ENCODE measurements at places on chromosomes 12 and 14.

- DNase-seq: no peak
Measured at GRCh38 chr12:102939059-102939458, 18.4 kb upstream of the ASCL1 start.

DNA sequence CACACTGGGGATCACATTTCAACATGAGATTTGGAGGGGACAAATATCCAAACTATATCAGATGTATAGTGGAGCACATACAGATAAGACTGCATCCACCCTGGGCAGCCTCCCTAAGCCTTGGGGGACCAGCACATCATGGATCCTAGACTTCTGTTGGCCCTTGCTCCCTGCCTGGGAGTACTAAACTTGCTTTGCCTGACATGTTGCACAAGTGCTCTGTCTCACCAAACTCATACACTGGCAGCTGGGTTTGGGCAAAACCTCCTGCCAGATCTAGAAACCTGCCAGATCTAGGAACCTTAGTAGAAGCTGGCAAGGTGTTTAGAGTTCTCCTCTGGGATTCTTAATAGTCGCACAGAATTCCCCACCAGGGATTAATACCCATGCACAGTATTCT lies 18.4 kb upstream of the DHRS4 start:
- DNase-seq: no peak

DNA sequence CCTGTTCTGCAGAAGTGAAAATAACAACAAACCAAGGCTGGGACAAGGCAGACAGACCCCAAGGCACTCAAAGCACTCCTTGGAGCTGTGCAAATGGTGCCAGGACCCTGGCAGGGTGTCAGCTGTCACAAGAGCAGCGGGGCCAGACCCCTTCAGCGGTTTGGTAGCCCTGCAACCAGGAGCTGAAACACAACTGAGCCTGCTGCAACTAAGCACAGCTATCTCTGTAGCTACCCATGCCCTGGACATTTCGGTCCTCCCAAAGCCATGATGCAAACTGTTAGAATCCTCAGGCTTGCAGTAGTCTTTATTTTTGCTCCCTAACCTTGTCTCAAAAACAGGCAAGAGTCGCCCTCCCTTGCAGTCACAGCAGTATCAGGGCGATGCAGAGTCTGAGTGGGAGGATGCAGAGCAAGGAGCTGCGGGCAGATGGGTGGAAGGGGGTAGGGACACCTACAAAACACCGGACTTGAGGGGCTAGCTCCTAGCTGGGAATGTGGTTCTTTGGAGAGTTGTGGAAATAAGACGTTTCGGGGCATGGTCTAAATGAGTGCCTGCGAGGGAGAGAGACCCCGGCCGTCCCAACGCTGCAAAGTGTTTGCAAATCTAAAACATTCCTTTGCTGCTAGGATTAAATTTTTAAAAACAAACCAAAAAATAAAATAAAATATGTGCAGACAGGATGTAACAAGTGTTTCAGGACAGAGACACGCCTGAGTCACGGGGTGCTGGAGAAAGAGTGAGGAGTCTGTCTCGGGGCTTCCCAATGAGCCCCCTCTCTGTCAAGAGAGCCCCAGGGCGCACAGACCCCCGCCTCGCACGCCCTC lies 1.0 kb downstream of the NUAK1 start:
- no peak for DNase-seq

DNA sequence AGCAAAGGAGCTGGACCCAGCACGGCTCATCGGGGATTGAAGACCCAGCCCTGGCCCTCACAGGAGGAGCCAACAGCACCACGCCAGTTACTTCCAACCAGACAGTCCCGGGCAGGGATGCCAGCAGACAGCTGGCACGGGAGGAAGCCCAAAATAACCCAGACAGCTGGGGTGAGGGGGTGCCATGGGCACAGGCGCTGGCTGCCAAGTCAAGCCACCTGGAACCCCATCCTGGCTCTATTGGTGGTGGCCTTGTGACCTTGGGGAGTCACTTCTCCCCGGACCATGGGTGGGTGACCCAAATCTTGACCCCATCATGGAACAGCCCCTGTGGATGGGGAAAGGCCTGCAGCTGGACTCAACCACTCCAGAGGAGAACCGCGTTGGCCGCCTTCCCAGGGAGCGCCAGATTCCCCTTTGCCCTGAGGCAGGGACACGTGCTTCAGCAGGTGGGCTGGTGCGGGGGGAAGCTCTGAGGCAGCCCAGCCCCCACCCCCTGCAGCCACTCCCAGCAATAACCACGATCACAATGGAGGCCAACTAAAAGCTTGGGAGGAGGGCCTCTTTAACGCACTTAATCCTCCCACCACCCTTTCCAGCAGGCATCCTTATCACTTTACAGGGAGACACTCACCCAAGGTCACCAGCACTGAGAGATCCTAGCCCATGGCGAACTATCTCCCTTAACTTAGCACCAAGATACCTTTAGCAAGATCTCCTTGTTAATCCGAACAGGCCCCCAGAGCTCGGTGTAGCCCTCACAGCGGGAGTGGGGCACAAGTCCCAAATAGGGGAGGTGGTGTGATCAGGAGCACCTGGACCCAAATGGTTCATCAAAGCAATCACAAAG lies 4.7 kb upstream of the RHOF start:
- DNase-seq: no peak

DNA sequence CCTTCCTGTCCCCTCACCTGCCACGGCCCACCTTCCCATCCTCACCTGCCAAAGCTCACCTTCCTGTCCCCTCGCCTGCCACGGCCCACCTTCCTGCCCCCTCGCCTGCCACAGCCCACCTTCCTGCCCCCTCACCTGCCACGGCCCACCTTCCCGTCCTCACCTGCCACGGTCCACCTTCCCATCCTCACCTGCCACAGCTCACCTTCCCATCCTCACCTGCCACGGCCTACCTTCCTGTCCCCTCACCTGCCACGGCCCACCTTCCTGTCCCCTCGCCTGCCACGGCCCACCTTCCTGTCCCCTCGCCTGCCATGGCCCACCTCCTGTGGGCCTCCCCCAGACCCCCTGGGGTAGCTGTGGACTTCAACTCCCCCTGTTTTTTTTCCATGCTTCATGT lies 48.8 kb upstream of the GPR68 start:
- no peak for DNase-seq

DNA sequence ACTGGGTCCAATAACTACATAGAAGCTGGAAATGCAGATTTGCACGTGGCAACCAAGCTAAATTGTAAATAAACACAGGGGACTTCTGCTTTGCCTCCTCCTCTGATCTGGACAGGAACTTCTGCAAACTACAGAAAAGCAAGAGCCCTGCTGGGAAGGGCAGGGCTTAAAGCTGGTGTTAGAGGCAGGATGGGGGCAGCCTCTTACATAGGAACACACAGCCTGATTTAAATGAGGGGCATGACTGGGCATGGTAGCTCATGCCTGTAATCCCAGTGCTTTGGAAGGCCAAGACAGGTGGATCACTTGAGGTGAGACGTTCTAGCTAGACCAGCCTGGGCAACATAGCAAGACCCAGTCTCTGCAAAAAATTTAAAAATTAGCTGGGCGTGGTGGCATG lies 46.7 kb downstream of the ERH start:
- no peak for DNase-seq

DNA sequence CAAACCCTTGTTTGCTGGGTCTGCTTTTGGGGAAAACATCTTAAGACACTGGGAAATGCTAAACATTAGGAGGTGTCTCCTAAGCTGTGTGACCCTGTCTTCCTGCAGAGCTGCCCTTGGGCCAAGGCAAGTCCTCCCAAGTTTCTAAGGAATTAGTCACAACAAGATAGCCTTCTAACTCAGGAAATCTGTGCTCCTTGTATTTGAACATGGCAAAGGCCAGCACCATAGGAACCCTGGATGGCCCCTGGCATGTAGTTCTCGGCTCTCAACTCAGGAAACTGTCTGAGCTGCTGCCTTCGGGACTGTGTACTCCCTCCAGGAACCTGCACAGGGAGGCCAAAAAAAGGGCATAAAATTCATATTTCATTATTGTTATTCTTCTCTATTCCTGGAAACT lies 37.6 kb upstream of the LTBP2 start:
- DNase-seq: no peak

- no peak for DNase-seq
Measured at GRCh38 chr12:103456006-103456405, 39.8 kb downstream of the C12orf42 start.

- DNase-seq: no peak
Measured at GRCh38 chr14:61104358-61104757, 123.3 kb downstream of the SLC38A6 start.

DNA sequence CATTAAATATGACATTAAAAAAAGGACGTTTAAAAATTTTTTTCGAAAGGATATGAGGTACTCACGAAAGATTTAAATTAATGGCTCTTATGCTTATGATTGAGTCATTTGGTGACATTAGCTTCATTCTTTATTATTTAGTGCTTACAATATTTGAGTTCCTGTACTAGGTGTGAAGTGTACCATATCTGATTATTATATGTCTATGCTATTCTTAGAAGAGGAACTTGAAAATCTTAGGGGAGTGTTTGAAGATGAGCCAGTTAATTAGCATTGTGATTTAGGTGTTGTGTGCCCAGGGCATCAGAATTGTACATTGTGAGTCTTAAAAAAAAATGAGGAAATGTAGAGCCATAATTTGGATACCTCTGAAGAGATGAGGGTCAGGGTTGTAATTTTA lies 118.6 kb downstream of the FUT8 start:
- DNase-seq: no peak

DNA sequence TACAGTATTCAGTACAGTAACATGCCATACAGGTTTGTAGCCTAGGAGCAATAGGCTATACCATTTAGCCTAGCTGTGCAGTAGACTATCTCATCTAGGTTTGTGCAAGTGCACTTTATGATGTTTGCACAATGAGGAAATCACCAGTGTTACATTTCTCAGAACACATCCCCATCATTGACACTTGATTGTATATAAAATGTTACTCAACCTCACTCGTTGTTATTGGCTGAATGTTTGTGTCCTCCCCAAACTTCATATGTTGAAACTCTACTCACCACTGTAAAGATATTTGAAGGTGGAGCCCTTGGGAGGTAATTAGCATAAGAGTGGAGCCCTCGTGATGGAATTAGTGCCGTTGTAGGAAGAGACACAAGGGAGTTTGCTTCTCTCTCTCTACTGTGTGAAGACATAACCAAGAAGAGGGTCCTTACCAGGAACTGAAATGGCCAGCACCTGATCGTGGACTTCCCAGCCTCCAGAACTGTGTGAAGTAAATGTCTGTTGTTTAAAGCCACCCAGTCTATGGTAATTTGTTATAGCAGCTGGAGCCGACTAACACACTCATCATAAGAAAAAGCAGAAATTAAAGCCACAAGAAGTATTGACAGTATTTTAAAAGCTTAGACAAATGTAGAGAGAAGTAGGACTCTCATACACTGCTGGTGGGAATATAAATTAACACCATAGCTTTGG lies 3.2 kb upstream of the MED13L start:
- no peak for DNase-seq

GRCh38 chr12:43740511-43741100 lies 18.0 kb downstream of the PUS7L start:
- DNase-seq: no peak

DNA sequence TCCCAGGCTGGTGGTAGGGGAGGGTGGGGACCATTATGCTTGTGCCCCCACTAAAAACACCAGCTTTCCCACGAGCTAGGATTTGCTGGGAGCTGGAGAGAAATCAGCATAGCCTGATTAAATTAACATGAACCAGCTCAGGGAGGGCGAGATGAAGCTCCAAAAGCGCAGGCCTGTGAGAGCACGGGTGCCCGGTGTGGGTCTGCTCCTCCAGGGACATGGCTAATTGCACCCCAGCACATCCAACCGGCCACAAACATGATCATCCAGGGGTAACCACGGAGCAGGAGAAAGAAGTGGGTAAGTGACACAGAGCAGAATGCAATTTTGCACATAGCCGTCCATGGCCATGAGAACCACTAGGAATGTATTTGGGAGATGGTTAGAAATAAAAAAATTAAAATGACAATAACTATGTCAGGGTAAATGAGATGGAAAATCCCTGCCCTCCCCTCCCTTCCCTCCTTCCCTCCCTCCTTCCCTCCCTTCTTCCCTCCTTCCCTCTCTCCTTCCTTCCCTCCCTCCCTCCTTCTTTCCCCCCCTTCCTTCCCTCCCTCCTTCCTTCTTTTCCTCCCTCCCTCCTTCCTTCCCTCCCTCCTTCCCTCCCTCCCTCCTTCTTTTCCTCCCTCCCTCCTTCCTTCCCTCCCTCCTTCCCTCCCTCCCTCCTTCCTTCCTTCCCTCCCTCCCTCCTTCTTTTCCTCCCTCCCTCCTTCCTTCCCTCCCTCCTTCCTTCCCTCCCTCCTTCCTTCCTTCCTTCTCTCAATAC lies 26.9 kb downstream of the CLMN start:
- DNase-seq: no peak
